ENCODE measurements at places on chromosomes 13 and 19. TPM values are rescaled to one million over a fixed set of nuclear protein-coding genes. Genes with fewer than 3 reads are reported as not detected.

TEKTIP1 gene
- total RNA-seq = not detected

CDC42EP5 gene
- 4.7 TPM for total RNA-seq

ZNF470 gene
- total RNA-seq = 3.8 TPM

MEIOSIN gene
- total RNA-seq = not detected

GFY gene
- not detected for total RNA-seq

NDUFA7 gene
- total RNA-seq = 7.2 TPM

SPTBN4 gene
- total RNA-seq = 2.4 TPM

PSPN gene
- 0.69 TPM for total RNA-seq

CCL25 gene
- not detected for total RNA-seq

MISP gene
- total RNA-seq = 6.2 TPM

TRPC4 gene
- 0.15 TPM for total RNA-seq

KLK7 gene
- 10.8 TPM for total RNA-seq

SIAH3 gene
- total RNA-seq = under 0.01 TPM

UBA52 gene
- total RNA-seq = 589 TPM

ATP1A3 gene
- 0.17 TPM for total RNA-seq

MADCAM1 gene
- not detected for total RNA-seq

PBX4 gene
- 2.6 TPM for total RNA-seq

SYCN gene
- not detected for total RNA-seq

SETDB2 gene
- 12.0 TPM for total RNA-seq

LMTK3 gene
- 1.1 TPM for total RNA-seq

CLDND2 gene
- total RNA-seq = not detected

GPR12 gene
- total RNA-seq = not detected

KLK11 gene
- not detected for total RNA-seq

TLE6 gene
- 0.69 TPM for total RNA-seq

CLEC17A gene
- not detected for total RNA-seq

IGFL3 gene
- total RNA-seq = not detected

SNRPA gene
- total RNA-seq = 20.5 TPM

FCER2 gene
- not detected for total RNA-seq

THSD1 gene
- total RNA-seq = 18.9 TPM

ZBTB32 gene
- total RNA-seq = not detected

ZNF813 gene
- 11.7 TPM for total RNA-seq

APOC1 gene
- 0.20 TPM for total RNA-seq

ZNF177 gene
- not detected for total RNA-seq

DPP9 gene
- total RNA-seq = 37.4 TPM

GNG14 gene
- not detected for total RNA-seq

ALOX5AP gene
- 5.6 TPM for total RNA-seq

CBARP gene
- total RNA-seq = 0.87 TPM

KCNJ14 gene
- 0.35 TPM for total RNA-seq

ZNF442 gene
- 4.2 TPM for total RNA-seq

STARD13 gene
- total RNA-seq = 53.2 TPM

CGB2 gene
- total RNA-seq = 1.0 TPM

KLF1 gene
- not detected for total RNA-seq

PCDH8 gene
- total RNA-seq = not detected

TGFBR3L gene
- total RNA-seq = 1.0 TPM

NLRP4 gene
- total RNA-seq = not detected
